NCI-H510A (cell line): ENCODE measurements at places on chromosomes 1 and 21.
A peak's percentile ranks its signal among the peaks of the same experiment; 100 is the strongest.

DNA sequence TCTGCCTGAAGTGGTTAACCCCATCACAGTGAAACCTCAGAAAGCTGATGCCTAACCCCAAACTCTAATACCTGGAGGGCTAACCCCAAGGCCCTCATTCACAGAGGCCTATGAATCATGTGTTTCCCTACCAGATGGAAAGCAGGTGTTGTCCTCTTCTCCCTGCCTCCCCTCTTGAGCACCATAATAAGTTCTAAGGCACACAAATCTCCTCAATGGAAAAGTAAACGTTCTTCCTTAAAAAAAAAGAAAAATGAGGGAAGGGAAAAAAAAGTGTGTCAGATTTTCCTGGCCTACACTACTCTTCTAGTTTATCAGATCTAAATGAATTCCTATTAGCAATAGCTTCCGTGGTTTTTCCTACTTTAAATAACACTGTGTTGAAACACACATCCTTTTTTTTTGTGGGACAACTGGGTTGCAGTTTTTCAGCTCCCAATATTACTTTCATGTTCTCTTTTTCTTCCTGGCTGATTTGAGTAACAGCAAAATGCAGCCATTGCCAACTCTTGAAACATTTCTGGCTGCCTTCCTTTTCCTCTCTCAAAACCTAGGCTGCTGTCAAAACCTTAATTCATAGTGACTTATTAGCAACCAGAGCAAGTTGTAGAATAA is 43.2 kb downstream of the SLC44A3 start:
- DNase-seq = no peak

GRCh38 chr1:30731109-30731805 is 7.9 kb upstream of the MATN1 start:
- DNase-seq = no peak

DNA sequence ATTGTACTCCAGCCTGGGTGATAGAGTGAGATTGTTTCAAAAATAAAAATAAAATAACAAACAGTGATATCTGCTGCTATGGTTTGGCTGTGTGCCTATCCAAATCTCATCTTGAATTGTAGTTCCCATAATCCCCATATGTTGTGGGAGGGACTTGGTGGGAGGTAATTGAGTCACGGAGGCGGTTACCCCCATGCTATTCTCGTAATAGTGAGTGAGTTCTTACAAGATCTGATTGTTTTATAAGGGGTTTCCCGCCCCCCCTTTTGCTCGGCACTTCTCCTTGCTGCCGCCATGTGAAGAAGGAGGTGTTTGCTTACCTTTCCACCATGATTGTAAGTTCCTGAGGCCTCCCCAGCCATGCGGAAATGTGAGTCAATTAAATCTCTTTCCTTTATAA is 47.8 kb downstream of the ACTL8 start:
- DNase-seq = no peak

- DNase-seq = no peak
Observed at GRCh38 chr1:46158312-46159281, 16.3 kb upstream of the TSPAN1 start.

DNA sequence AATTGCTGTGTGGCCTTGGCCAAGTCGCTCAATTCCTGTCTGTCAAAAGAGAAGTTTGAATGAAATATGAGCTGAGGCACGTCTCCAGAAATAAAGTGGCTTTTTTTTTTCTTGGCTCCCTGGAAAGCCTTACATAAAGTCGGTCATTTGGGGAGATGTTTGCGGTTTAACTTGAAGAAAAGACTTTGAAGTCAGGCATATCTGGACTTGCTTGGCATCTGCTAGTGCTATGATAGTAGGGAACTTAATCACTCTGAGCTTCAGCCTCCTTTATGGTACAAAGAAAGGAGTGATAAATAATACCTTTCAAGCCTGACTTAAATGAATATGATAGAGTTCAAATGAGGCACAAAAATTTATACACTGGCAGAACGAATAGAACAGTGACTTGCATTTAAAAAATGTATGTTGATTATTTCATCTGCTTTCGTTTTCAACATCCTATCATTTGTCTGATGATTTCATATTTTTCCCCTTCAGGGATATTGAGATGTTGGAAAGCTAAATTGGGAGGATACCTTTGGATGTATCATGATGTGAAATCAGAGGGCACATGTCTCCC is 60.2 kb downstream of the FASLG start:
- no peak for DNase-seq

- no peak for DNase-seq
Observed at GRCh38 chr1:208409176-208409575, 165.0 kb upstream of the PLXNA2 start.

DNA sequence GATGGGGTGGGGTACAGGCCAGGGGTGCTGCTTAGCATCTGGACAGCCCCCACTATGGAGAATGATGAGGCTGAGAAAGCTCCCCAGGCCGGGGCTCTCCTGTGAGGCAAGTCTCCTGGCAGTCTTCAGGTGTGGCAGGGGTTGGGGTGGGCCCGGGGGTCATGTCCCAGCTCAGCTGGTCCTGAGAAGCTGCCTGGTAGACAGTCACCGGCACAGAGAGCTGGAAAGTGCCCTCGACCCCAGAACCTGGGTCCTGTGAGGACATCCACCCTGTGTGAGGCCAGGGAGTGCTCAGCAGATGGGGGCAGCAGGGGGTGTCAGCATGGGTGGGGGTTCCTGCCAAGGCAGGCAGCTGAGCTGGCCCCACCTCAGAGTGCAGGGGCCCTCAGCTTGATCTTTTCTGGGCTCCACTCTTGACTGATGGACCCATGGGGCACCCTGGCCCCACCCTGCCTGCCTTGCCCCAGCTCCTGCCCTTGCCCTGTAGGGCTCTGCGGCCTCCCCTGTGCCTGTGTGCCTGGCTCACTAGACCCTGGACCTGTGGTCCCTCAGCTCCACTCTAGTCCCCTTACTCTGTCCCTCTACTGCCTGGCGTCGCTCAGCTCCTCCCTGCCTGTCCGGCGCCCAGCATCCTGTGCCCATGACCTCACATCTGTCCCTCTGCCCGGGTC is 5.8 kb downstream of the IBA57 start:
- no peak for DNase-seq

- no peak for DNase-seq
Observed at GRCh38 chr1:243542739-243543415, 287.0 kb downstream of the SDCCAG8 start.

DNA sequence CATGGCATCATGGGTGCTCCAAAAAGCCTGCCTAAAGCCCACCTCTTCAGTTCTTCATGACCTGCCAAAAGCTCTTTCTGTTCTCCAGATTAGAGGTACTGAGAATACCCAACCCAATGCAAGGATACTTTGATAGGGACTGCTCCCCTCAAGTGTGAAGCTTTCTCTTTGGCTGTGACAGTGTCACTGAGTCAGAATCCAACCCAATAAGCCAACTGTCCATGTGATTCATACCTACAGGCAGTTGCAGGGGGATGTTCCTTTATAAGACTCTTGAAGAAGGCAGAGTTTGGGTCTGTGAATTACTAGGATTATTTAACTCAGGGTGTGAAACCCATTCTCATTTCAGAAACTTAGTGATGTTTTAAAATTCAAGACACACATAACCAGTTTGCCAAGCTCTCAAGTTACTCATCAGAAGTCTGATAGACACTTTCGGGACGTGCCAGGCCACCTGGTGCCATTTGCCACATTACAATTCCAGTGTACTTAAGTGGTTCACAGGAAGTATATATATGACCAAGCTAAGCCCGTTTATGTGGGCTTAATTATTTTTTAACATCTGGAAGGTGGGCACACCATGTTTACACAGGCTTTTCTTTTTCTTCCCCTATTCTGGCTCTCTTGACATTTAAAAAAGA is 265.8 kb downstream of the NFIA start:
- peak; percentile 57 for DNase-seq

DNA sequence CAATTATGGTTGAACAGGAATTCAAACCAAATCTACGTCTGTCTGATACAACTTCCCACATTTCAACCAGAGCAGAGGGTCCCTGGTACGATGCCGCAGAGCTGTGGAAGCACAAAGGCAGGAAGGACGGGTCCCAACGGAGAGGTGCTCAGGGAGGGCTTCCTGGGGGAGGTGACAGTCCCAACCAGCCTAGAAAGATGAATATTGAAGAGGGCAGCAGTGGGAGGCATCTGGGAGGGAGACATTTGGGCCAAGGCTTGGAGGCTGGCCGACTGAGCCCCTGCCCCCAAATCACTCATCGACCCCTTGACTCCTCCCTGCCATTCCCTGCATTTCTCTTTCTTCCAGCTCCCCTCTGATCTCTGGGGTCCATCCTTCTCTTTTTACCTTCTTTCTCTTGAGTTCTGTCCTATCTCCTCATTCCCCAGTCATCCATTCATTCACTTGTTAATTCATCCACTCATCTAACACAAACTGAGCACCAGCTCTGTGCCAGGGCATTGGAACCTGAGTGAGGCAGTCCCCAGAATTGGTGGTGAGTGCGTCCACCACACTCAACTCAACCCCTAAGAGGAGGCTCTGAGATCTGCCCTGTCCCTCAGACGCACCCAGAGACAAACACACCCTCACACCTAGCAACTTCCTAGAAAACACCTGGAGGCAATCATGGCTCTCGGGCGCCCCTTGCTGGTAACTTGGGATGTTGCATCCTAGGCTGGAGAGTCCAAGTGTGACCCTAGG is 13.2 kb upstream of the CELA3B start:
- DNase-seq = no peak

DNA sequence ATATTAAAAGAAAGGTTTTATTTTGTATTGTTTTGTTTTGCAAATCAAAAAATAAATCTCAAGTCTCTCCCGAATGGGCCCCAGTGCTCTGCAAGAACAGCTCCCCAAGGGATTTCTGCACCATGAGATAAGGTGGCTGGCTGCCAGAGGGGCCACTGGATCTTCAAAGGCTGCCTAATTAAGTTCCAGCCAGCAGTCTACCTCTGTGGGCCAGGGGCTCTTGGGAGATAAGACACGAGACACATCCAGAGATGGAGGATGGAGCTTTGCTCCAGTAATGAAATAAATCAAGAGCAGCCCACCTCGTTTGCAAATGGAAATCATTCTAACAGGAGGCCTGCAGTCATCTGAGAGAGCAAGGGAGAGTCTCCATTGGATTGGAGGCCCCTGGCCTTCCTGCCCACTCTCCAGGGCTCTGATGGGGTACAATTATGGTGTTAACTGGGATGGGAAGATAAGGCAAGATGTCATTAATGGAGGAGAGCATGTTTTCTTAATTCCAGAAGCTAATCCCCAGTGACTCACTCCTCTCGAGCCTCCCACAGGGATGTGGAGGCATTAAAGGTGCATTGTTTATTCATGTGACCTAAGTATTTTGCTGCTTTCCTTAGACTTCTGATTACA is 155.2 kb upstream of the KAZN start:
- no peak for DNase-seq

- no peak for DNase-seq
Observed at GRCh38 chr1:157734321-157734720, 33.8 kb upstream of the FCRL3 start.

DNA sequence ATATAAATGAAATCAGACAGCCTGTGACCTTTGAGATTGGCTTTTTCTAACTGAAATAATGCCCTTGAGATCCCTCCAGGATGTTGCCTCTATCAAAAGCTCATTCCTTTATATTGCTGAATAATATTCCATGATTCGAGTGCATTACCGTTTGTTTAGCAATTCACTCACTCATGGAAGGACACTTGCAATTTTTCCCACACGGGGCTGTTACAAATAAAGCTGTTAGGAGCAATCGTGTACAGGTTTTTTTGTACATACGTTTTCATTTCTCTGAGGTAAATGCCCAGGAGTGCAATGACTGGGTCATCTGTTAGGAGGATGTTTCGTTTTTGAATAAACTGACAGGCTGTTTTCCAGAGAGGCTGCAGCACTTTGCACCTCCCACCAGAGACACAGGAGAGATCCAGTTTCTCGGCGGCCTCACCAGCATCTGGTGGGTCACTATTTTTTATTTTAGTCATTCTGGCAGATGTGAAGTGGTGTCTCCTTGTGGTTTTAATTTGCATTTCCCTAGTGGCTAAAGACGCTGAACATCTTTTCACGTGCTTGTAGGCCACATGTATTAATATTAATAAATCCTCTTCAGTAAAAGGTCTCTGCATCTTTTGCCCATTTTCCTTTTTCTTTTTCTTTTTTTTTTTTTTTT is 11.0 kb downstream of the PRDM15 start:
- no peak for DNase-seq

DNA sequence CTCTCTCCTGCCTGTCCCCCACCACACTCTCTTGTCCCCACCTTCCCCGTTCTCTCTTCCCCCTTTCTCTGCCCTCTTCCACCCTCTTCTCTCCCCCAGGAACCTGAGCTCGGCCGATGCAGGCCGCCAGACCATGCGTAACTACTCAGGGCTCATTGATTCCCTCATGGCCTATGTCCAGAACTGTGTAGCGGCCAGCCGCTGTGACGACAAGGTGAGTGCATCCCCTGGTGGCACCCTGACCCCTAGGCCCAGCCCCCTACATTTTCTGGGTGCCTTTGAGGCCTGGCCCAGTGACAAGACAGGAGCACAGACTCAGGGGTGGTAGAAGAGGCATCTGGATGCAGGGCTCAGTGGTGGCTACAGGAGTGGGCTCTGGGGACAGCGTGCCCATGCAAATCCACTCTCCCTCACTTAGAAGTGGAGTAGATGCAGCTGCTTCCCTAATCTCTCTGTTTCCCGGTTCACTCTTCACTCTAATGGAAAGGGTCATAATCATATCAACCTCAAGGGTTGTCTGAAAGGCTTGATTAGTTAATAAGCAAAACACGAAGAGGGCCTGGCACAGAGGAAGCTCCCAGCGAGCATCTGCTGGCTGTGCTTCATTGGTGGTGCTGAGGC is 37.0 kb downstream of the PKP1 start:
- no peak for DNase-seq

DNA sequence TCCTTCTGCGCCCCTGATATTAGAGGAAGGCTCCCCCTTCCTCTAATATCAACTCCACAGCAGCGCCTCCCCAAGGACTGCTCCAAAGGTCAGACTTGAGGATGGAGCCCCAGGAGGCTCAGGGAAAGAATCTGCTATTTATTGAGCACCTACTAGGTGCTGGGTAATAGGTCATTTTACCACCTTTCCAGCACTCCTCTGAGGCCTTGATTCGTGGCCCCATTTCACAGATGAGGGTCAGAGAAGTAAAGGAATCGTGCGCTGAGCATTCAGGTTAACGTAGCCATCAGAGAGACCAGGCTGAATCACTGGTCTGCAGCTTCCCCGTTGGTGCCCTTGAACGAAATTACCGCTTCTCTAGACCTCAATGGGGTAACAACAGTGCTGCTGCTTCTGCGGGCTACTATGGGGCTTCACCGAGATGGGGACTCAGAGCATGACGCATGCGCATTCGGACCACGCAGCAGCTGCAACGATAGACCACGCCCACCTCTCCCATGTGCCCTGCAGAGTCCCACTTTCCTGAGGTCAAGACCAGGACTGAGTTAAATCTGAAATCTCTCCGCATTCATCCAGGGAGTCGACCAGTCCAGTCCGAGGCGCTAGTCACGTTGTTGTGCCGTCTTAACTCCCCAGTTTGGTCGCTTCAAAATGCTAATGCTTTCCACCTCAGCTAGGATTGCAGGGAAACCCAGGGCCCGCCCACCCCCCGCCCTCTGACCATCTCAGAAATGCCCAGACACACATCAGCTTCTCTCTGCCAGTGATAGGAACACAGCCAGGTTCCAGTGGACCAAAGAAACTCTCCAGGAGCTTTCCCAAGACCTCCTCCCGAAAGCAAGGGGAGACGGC is 12.9 kb downstream of the CAMK2N1 start:
- no peak for DNase-seq

GRCh38 chr1:106952776-106953175 is 103.7 kb upstream of the PRMT6 start:
- DNase-seq = no peak

- DNase-seq = no peak
Observed at GRCh38 chr1:227809026-227809425, 6.4 kb upstream of the PRSS38 start.
